Epithelial cell of umbilical artery (primary cell): ENCODE measurements at places on chromosomes 2 and 18. TPM values are rescaled to one million over a fixed set of nuclear protein-coding genes. Genes with fewer than 3 reads are reported as not detected.

Gene CNDP1
- not detected in 2 replicates for total RNA-seq

Gene G6PC2
- total RNA-seq = not detected in 2 replicates

Gene DHRS9
- 0.65 and 4.0 TPM in 2 replicates for total RNA-seq

Gene SLC30A3
- total RNA-seq = 0.32 TPM in 1 of 2 replicates, not detected in the other

Gene RABL2A
- 4.5 and 7.4 TPM in 2 replicates for total RNA-seq

Gene SP5
- total RNA-seq = not detected in 2 replicates
